Activated CD4-positive, alpha-beta T cell treated with anti-CD3 and anti-CD28 coated beads for 48 hours (primary cell): ENCODE measurements at places on chromosomes 6 and 20.

GRCh38 chr6:6700407-6701270 lies 112.1 kb downstream of the LY86 start:
- no peak for DNase-seq

- DNase-seq, result no peak
These were observed 25.5 kb upstream of the L3MBTL3 start for GRCh38 chr6:129992881-129993280.

DNA sequence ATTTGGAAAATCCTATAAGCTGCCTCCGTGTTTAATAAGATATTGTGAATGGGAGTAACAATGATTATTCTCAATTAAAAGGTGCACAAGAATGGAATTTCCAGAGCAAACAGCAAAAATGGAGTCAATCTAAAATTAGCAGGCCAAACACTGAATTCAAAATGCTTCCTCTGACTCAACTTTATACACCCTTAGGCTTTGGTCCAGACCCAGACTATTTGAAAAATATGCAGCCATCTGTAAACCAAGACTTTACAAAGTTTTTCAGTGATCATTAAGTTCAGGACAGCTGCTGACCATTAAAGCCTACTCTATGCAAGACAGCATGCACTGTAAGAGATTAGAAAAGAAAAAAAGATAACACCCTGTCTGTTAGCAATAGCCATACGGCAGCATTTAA lies 39.4 kb upstream of the CCN6 start:
- DNase-seq, result no peak

DNA sequence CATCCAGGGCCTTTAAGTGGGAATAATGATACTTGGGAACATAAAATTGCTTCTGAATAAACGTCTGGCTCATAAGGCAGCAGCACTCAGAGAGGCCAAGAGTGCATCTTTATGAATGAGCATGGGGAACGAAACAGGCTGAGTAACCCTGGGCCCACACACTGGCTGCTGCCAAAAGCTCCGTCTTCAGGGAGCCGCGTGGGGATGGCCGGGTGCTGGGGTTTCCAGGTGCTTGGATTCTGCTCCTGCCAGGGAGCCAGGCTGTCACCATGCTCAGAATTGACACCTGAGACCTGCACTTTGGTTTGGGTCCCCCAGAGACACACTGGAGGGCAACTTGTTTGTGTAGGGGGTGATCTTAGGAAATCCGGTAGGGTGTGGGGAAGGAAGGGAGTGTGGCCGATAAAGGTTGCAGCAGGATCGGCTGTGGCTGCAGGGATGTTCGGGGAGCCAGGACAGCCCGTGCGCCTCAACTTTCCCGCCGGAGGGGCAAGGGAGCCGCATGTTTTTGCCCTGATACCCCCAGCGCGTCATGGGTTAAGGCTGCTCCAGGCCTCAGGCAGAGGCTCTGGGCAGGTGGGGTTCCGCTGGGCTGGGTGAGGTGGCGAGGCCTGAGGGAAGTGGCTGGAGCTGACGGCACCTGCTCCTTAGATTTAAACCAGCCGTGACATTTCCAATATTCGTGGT lies 101.8 kb downstream of the YTHDF1 start:
- DNase-seq, result no peak

- no peak for DNase-seq
These were observed 7.1 kb downstream of the TFEB start for GRCh38 chr6:41728073-41728936.

DNA sequence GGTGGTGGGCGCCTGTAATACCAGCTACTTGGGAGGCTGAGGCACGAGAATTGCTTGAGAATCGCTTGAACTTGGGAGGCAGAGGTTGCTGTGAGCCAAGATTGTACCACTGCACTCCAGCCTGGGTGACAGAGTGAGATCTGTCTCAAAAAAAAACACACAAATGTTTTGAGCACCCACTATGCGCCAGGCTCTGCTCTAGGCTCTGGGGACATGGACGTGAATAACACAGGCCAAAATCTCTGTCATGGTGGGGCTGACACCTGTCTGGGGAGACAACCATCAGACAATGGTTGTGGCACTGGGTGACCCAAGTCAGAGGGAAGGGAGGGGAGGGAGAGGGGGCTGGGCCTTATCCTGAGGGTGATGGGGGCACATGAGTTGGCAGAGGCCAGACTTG lies 62.7 kb downstream of the UBE2V1 start:
- DNase-seq, result no peak

GRCh38 chr20:46051556-46052308 lies 22.7 kb downstream of the SLC12A5 start:
- no peak for DNase-seq

DNA sequence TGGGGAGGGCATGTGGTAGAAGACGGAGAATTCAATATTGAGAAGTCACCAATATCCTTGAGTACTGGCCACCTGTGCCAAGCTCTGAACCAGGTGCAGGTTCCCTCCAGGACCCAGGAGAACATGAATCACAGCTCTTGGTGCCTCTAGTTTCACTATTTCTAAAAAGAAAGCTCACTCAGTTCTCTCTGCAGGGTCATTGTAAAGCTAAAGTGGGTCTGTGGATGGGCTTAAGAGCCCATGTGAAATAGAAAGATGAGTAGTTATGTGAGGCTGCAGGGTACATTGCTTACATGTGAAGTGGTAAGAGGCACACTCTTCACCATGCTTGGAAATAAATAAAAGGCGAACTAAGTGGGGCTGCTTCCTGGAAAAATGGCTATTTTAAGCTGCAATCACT lies 43.6 kb downstream of the ZNF831 start:
- no peak for DNase-seq

- no peak for DNase-seq
These were observed 251.9 kb upstream of the RNF24 start for GRCh38 chr20:4267242-4267641.

DNA sequence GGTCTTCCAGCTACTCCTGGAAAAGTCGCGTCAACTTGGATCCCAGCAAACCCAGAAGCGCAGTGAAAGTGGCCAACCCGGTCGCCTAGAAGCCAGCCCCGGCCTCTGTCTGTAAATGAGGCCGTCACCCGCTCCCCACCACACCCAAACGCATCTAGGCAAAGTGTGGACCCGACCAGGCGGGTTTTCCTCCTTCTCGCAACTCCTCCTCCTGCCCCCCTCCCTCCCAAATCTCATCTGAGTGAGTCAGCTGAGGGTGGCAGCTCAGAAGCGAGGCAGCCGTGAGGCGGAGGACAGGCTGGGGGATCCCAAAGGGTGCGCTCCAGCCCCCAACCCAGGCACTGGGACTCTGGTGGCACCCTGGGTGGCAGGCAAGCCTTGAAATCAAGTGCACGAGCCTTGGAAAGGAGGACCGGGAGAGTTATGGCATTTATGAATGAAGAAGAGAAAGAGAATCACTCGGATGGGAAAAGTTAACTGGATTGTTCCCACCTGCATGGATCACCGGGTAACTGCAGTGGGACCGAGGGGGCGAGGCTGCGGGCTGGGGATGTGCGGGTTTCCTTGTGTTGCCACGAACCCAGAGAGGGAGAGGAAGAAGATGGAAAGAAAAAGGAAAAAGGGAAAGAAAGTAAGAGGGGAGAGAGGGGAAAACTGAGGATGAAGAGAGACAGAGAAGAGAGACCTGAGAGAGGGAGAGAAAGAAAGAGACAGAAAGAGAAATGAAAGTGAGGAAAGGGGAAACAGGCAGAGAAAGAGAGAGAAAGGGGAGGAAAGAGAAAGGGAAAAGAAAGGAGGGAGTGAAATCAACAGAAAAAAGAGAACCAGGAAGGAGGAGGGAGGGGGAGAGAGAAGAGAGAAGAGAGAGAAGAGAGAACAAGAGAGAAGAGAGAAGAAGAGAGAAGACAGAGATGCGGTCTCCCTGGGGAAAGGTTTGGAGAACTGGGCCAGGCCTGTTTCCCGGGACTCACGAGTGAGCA lies at the start of gene APCDD1L:
TSS of gene APCDD1L (minus strand) at position 167 of the 980 bp plus-strand sequence. CDS start 692 bp downstream, outside the sequence.
- DNase-seq, result no peak
